Glutamatergic neuron (in vitro differentiated cells): ENCODE measurements at places on chromosomes 11 and 22. TPM values are rescaled to one million over a fixed set of nuclear protein-coding genes. Genes with fewer than 3 reads are reported as not detected.

- no peak overlapping the region for H3K4me3 ChIP-seq
- no peaks in the 10 kb centered on the region for H3K36me3 ChIP-seq
- H3K4me1 ChIP-seq = peaks cover 13% of the 10 kb centered on the region
- peaks cover 3% of the 10 kb centered on the region for H3K27me3 ChIP-seq
- no peak overlapping the region for H3K27ac ChIP-seq
Measured at GRCh38 chr11:131370901-131371790, 731 bp downstream of the NTM start.

- H3K4me1 ChIP-seq = no peaks in the 10 kb centered on the region
- no peak overlapping the region for H3K4me3 ChIP-seq
- H3K27me3 ChIP-seq = no peaks in the 10 kb centered on the region
- H3K27ac ChIP-seq = no peak overlapping the region
Measured at GRCh38 chr11:94857337-94857736, 89.2 kb downstream of the AMOTL1 start.

- H3K4me1 ChIP-seq = no peaks in the 10 kb centered on the region
- H3K4me3 ChIP-seq = no peak overlapping the region
- DNase-seq = no peak
- peaks cover 2% of the 10 kb centered on the region for H3K27me3 ChIP-seq
Measured at GRCh38 chr11:79503028-79503427, 62.2 kb upstream of the TENM4 start.

DNA sequence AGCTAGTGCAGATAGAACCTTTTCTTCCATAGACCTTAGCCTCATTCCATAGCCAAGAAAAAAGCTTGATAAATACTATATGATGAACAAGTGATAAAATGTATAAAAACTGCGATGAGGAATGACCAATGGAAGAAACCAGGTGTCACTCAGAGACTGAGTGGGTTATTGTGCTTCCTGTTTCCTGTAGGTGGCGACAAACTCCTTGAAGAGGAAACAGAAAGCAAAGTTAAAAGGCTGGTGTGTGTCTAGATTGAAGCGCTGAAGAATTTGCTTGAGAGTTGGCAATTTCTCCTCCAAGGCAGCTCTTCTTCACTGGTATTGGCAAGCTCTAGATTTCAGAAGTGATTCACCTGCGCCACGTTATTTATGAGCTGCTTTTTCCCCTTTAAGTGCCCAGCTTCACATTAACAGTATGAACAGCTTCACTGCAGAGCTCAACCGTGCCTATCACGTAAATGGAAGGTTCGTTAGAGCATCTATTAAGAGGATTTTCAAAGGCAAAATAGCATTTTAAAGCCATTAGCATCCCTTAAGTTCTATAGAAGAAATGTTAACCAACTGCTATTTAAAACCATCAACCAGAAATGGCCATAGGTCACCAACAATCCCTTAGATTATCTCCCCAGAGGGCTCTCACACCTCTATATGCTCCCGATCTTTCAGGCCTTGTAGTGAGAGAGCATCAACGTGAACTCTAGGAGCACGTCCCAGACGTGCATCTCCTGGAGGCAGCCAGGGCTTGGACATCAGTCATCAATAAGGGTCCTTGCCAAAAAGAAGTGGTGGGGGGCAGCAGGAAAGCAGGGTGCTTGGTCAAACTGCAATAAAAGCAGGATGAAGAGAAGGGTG is 179.4 kb downstream of the CADM1 start:
- peak overlapping the region; percentile 66 for H3K4me3 ChIP-seq
- peaks cover 4% of the 10 kb centered on the region for H3K36me3 ChIP-seq
- peaks cover 52% of the 10 kb centered on the region for H3K4me1 ChIP-seq
- peak overlapping the region; percentile 76 for H3K27ac ChIP-seq
- peaks cover 13% of the 10 kb centered on the region for H3K27me3 ChIP-seq

GRCh38 chr11:88680806-88681205 is 343.3 kb upstream of the CTSC start:
- no peak for DNase-seq
- H3K4me1 ChIP-seq = peaks cover 3% of the 10 kb centered on the region
- H3K4me3 ChIP-seq = no peak overlapping the region
- no peak overlapping the region for H3K27ac ChIP-seq
- H3K36me3 ChIP-seq = peaks cover 4% of the 10 kb centered on the region

Gene RASD2
- total RNA-seq = 0.20 TPM

Gene ARHGAP1
- 38.4 TPM for total RNA-seq

Gene RASSF10
- total RNA-seq = not detected

Gene CARD18
- total RNA-seq = not detected
